Epithelial cell of umbilical artery (primary cell): ENCODE measurements at places on chromosomes 5 and 9. TPM values are rescaled to one million over a fixed set of nuclear protein-coding genes. Genes with fewer than 3 reads are reported as not detected.

The CNTLN gene
- total RNA-seq, result 10.4 and 10.8 TPM in 2 replicates

The RAPGEF6 gene
- 14.0 and 16.4 TPM in 2 replicates for total RNA-seq

The IRX1 gene
- total RNA-seq, result under 0.01 TPM in 1 of 2 replicates, not detected in the other

The LHX6 gene
- total RNA-seq, result not detected in 2 replicates

The LHX3 gene
- not detected in 2 replicates for total RNA-seq

The CDH9 gene
- not detected in 2 replicates for total RNA-seq
